Activated naive CD4-positive, alpha-beta T cell treated with Interleukin-2 at 50 U/mL for 16 hours (primary cell): ENCODE measurements at places on chromosomes 1 and 21.

GRCh38 chr1:112720800-112721199 lies 5.7 kb upstream of the PPM1J start:
- no peak for DNase-seq

GRCh38 chr1:93102142-93102541 lies 23.1 kb downstream of the MTF2 start:
- no peak for DNase-seq

GRCh38 chr1:20029178-20029912 lies 40.6 kb upstream of the PLA2G5 start:
- DNase-seq, result no peak

DNA sequence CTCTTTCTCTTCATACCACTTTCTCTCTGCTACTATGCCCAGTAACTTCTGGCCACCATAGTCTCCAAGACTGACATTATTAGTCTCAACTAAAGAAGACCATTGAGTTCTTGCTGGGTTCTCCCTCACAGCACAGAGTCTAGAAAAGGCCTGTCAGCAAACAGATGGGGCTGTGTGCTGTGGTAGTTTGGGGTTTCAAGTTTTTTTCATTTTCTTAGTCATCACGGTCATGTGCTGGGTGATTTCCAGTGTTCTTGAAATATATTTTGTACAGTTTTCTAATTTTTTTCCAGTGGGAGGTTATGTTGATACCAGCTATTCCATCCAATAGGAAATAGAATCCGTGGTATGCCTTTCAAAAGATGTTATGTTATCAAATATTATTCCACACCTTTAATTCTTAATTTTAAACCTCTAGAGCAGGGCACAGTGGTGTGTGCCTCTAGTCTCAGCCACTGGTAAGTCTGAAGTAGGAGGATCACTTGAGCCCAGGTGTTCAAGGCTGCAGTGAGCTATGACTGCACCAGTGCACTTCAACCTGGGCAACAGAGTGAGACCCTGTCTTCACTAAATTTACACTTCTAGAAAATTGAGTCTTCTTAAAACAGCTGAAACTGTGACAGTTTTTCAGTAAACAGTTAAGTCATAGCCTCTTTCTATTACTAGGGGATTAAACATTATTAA lies 8.3 kb downstream of the CFHR2 start:
- no peak for DNase-seq

DNA sequence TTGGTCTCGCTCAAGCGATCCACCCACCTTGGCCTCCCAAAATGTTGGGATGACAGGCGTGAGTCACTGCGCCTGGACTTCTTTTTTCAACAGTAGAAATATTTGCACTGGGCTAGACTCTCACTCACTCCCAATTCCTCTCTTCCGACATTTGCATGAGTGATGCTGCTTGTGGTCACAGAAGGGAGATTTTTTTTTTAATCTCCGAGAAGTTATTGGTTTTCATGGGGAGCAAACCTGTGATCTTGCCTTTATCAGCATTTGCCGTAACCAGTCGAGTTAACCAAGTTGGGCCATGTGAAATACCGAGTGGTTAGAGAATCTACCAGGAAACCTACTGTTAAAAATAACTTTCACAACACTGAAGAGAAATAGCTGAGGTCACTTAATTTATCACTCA lies 21.1 kb downstream of the ERG start:
- DNase-seq, result no peak

GRCh38 chr1:229191066-229191674 lies 79.7 kb upstream of the RAB4A start:
- DNase-seq, result no peak

- no peak for DNase-seq
These were observed 22.2 kb upstream of the PHGDH start for GRCh38 chr1:119689511-119689910.

DNA sequence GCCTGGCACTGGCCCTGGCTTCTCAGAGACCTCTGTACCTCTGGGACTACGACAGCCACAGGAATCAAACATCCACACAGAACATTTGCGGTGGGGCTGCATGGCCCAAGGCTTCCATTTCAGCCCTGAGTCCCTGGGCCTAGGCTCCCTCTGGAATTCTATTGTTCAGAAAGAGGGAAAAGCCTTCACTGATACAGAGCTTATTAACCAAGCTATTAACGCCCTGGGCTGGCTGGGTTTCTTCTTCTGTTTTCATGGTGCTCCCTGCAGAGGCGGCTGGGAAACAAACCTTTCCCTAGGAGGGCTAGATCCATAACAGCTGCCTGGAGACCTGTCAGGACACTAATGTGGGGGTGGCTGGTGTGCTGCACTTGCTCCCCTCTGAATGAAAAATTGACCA lies 88.2 kb downstream of the KAZN start:
- DNase-seq, result no peak

DNA sequence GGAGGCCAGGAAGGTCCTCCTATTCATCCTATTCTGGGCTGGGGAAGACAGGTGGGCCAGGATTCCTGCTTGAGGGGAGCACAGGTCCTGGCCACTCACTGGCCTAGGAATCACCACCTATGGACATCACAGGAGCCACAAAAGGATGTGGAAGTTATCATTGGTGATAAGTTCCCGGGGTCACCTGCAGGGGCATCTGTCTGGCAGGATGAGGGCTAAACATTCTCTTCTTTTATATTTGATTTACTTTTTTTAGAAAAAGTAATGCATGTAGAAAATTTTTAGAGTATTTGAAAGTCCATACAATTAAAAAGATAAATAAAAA lies 33.2 kb upstream of the KIAA0040 start:
- no peak for DNase-seq

DNA sequence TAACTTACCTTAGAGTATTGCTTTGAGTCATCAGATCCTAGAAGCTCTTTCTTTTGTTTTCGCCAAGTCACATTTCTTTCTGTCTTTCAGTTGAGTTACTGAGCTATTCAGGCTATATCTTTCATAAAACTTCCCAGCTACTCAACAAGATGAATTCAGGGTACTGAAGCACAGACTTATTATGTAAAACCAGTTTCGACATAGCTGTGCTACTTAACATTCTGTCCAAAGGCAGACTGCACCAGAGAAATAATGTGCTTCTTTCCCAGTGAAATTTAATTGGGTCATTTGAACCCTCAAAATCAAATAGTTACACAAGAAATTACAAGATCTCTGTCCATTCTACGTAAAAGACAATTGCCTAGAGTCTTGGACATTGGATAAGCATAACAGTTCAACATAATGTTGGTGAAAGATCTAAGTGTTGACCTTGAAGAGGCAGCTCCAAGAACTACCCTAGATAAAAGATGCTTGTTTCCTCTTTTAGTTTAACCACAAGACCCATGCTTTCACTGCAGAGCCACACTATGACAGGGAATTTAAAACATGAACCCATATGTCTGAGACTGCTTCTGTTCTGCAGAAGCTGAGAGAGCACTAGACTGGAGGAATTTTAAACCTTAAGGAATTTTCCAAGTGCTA lies 163.2 kb downstream of the LRRC40 start:
- no peak for DNase-seq

DNA sequence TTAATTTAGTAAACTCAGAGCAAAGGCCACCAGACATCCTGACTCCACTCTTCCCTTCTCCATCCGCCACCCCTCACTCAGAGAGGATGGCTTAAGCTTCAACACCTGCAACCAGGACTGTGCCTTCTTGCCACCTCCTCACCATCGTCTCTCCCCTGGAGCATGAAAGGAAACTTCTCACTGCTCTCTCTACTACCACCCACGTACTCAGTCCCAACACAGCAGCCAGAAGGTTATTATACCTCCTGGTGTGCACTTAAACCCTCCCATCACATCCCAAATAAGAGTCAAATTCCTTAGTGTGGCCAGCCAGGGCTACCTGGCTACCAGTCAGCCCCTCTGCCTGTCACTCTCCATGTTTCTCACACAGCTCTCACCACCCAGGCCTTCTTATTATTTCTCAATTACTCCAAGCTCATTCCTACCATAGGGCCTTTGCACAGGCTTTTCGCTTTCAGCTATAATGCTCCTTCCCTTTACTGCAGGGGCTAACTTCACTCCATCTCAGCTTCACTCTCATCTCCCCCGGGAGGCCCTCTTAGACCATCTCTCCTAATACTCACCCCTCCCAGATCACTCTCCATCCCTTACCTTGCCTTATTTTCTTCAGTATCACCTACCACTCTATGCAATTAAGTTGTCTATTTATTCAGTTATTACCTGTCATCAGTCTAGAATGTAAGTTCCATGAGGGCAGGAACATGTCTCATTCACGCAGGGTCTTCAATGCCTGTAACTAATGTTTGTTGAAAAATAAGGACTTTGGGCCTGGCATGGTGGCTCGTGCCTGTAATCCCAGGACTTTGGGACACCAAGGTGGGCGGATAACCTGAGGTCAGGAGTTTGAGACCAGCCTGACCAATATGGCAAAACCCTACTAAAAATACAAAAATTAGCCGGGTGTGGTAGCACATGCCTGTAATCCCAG lies 137.5 kb downstream of the TOMM20 start:
- DNase-seq, result no peak

DNA sequence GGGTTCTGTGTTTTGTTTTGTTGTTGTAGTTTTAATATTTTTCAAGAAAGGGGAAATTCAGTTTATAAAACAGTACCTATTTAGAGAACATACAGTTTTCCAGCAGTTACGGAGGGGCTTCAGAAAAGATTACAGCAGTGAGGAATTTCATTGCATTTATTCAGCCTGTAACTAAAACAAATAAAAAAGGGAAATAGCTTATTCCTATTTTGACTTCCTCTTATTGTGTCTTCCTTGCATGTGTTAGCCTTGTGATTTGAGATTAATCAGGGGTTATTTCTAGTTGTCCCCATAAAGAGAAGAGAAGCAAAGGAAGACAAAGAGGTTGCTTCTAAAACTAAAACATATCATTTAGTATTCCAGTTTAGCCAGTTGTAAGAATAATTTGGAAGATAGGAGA lies 35.0 kb downstream of the CTTNBP2NL start:
- DNase-seq, result no peak

GRCh38 chr21:25501996-25502665 lies 105.2 kb downstream of the MRPL39 start:
- peak; percentile 66 for DNase-seq

GRCh38 chr1:112285746-112286145 lies 110.3 kb upstream of the CTTNBP2NL start:
- no peak for DNase-seq

DNA sequence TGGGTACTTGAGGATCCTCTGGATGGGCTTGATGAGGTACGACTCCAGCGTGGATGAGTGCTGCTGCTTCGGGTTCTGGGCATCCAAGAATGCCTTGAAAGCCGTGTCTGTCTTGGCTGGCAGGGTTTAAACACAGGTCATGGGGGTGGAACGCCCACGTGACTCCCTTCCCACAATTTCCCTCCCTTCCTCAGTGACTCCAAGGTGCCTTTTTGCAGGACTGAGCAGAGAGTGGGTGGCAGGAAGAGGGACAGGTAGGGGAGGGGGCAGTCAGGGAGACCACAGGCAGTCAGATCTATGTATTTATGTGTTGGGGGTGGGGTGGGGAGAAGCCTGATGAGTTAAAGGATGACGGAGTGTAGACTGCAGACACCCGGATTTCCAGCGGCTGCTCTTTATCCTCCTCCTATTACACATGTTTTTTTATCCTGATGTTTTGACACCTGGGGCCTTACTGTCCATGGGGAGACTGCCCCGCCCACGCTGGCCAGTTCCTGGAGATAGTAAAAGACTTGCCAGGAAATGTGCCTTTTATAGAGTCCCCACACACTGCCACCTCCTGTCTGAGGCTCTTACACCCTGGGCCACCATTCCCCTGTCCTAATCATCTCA lies 103.2 kb upstream of the KRTAP19-8 start:
- DNase-seq, result no peak

DNA sequence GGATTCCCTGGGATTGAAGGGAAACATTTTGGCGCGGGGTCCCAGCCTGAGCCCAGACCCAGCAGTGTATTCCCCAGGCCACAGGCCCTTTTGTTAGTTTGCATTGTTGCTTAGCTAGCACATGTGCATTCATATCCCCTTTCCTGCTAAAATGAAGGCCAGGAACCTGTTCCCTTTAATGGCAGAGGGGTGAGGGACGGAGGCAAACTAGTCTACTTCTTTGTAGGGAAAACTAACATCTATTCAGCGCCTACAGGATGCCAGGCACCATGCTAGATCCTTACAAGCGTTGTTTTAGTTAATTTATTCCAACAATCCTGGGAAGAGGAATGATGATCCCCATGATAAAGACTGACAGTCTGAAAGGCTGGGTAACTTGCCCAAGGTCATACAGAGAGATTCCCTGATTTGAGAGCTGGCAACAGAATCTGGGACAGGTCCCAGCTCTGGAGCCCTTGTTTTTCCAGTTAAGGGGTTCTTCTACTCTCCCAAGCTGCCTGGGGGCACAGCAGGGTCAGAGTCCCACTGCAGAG lies 595 bp upstream of the E2F2 start:
- DNase-seq, result no peak

DNA sequence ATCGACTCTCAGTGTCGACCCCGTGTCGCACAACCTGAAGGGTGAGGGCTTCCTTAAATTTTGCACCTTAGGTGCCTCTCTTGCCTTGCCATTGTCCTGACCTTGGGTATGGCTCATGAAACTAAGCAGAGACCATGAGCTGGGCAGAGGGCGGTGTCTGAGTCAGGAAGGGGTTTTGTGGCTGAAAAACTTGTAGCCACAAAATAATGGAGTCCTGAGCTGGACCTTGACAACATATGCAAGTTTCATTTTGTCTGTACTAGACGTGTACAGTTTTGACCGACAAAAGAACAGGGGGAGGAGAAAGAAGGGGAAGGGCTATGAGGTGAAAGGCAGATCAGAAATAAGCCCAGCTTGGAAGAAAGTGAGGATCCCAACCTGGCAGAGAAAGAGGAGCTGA lies 8.3 kb upstream of the RUNX1 start:
- DNase-seq, result no peak

DNA sequence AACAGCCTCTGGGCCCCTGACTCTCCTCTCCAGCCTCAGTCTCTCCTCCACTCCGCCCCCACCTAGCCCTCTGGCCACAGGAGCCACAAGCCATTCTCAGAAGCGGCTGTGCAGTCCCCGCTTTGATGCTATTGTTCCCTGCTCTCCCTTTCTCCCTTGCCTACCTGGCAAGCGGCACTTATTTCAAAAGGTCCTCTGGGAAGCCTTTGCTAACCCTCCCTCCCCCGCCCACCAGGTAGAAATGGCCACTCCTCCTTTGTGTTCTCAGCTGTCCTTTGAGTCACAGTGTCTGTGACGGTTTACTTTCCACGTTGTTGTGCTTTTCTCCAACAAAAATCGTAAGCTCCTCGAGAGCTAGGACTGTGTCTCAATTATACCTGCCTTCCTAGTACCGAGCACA lies 338.4 kb upstream of the PROX1 start:
- DNase-seq, result no peak

GRCh38 chr1:61980561-61980960 lies 214.1 kb upstream of the L1TD1 start:
- no peak for DNase-seq

DNA sequence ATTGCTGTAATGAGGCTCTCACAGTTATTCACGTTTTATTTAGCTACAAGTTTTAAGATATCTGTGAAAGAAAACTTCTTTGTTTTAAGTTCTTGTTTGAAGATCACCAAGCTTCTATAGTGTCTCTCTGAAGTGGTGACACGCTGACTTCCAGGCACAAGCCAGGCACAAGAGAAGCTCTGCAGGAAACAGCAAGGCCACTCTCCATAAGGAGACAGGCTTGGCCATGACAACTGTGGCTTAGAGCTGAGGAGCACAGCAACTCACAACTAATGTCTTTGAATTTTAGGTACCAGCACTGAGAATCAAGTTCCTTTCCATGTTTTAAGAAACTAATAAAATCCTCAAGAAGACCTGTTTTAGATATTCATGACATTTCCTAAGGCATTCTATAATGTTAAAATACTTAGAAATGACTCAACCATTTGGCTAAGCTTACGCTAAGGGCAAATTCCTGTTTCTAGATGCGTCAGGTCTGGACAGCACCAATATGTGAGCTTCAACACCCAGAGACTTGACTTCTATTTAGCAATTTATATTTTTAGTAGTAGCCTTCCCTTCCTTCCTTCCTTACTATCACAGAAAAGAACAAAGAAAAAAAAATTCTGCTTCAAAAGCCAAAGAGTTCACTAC lies 40.2 kb downstream of the APP start:
- DNase-seq, result no peak
